Activated naive CD4-positive, alpha-beta T cell (primary cell): ENCODE measurements at places on chromosomes 5 and 9.

DNA sequence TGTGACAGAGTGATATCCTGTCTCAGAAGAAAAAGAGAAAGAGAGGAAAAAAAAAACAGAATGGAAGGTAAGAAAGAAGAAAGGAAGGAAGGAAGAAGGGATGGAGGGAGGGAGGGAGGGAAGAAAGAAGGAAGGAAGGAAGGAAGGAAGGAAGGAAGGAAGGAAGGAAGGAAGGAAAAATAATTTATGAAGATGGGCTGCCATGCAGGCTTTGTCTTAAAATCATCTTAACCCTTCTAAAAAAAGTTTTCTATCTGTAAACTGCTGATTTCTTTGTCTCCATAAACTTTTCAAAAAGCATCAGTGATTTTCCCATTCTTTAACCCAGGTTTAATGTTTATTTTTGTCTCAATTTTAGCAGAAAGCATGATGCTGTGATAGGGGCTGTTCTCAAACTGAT, 1154.1 kb upstream of the CDH6 start:
- no peak for DNase-seq

- DNase-seq: no peak
Observed at GRCh38 chr5:173771121-173771724, 116.9 kb upstream of the CPEB4 start.

GRCh38 chr5:113330533-113331208, 104.1 kb downstream of the TSSK1B start:
- no peak for DNase-seq

DNA sequence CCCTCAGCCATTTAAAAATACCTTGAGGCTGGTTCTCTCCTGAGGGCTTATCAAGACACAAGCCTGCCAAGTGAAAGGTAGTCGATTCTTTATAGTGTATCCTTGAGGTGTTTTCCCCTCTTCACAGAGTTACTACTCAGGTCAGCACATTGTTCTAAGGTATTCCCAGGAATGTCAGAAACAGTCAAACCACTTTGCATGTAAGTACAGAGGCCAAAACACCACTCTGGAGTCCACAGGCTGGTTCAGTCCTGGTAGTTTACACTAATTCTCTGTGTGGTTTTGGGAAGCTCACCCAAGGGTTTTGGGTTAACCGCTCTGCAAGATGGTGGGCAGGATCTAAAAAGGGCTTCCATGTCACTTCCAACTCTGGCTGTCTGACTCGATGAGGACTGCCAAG, 162.3 kb upstream of the PPP2R2B start:
- no peak for DNase-seq

DNA sequence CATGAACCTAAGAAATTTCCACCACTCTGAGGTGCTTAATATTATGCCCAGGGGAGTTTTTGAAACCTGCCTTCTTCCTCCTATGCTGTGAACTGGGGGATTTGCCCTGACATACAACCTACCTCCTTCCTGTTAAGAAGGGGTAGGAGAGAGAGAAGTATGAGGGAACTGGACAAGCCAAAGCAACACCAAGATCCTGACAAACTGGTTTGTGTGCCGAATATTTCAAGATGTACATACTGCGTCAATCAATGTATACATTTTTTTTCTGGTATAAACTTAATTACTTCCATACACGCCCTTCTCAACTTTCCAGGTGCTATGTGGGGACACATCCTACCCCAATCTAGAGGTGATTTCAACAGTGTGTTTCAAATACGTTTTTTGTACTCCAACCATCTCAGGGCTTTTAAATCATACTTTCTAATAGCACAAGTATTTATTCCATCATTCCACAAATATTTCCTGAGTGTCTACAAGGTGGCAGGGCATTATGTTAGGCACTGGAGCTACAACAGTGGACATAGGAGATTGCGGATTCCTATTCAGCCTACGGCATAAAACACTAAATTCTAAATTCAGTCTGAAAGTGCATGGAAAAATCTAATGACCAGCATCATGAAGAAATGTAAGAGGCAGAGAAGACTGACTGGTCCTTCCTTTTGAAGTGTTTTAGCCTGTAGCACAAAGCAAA, 70.1 kb upstream of the IFNK start:
- no peak for DNase-seq

GRCh38 chr5:21063146-21063545, 1075.1 kb upstream of the CDH18 start:
- no peak for DNase-seq

GRCh38 chr5:61177070-61177469, 14.8 kb upstream of the SMIM15 start:
- DNase-seq: no peak

DNA sequence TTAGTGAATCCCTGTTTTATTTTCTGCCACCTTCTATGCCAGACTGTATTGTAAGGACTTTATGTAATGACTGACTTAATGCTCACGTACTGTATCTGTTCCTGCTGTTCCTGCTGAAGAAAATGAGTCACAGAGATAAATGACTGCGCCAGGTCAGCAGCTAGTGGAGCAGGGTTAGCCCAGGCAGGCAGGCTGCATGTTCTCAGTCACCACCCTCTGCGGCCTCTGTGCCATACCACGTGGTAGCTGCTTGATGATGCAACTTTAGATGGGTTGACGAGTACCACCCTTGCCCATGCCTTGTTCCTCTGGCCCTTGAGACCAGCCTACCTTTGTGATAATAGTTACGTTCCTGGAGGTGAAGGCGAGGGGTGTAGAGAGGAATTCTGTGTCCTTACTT, 161.9 kb downstream of the TRIO start:
- DNase-seq: no peak

GRCh38 chr9:107087222-107087621, 195.9 kb upstream of the RAD23B start:
- DNase-seq: no peak

- DNase-seq: no peak
Observed at GRCh38 chr5:127353796-127354195, 63.2 kb downstream of the MEGF10 start.

DNA sequence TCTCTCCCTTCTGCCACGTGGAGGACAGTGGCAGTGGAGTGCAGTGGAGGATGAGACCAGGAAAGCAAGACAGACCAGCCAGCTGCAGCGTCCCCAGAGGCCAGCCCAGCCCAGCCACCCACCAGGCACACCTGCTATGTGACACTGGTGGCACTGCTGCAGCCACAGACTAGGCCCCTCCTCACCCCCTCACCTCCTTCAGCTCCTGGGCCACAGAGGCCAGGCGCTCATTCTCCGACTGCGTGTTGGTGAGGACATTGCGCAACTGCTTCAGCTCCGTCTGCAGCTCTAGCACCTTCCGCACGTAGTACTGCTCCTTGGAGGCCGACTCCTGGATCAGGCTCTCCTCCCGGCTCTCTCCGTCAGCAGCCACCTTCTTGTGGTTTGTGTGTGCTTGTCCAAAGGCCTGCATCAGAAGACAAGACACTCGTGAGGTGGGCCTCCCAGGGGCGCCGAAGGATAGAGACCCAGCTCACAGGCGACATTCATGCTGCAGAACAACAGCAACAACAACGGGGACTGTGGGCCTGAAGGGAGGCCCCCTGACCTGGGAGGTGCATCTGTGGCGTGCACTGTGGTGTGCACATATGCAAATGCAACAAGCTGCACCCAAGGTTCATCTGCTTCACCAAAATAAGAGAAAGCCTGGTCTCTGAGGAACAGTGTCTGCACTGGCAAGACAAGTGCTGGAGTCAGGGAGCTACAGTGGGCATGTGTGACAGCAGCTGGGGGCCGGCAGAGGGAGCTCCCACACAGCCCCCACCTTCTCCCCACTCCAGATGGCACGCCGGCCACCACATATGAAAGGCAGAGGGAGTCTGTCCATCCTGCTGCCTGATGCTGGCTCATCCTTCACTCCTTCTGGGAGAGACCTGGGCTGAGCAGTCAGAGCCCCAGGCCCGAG, 35.5 kb downstream of the BICD2 start:
- DNase-seq: no peak

GRCh38 chr9:75889977-75890471, 449 bp upstream of the PCSK5 start:
- DNase-seq: no peak

GRCh38 chr5:111070272-111071134, 1.0 kb upstream of the TSLP start:
- DNase-seq: no peak

DNA sequence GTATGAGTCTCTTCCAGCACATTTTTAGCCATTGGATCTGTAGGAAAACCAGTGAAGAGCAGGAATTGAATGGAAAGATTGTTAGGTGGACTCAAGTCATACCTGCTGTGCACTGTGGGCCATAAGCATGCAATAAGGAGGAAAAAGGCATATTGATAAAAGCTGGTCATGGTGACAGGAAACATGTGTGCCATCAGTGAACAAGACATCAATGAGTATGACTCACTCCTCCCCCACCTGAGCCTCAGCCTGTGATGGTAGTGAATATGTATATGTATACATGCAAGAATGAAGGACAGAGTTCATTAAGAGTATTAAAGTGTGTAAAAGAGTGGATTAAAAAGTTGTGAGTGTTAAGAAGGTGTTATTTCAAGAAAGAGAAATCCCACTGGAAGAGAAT, 164.5 kb downstream of the TMEM38B start:
- no peak for DNase-seq
